ENCODE measurements at places on chromosomes 3 and 15.

DNA sequence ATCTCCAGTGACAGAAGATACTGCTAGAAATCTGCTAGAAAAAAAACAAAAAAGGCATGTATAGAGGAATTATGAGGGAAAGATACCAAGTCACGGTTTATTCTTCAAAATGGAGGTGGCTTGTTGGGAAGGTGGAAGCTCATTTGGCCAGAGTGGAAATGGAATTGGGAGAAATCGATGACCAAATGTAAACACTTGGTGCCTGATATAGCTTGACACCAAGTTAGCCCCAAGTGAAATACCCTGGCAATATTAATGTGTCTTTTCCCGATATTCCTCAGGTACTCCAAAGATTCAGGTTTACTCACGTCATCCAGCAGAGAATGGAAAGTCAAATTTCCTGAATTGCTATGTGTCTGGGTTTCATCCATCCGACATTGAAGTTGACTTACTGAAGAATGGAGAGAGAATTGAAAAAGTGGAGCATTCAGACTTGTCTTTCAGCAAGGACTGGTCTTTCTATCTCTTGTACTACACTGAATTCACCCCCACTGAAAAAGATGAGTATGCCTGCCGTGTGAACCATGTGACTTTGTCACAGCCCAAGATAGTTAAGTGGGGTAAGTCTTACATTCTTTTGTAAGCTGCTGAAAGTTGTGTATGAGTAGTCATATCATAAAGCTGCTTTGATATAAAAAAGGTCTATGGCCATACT is 4.0 kb downstream of the B2M start:
- no peak for DNase-seq

DNA sequence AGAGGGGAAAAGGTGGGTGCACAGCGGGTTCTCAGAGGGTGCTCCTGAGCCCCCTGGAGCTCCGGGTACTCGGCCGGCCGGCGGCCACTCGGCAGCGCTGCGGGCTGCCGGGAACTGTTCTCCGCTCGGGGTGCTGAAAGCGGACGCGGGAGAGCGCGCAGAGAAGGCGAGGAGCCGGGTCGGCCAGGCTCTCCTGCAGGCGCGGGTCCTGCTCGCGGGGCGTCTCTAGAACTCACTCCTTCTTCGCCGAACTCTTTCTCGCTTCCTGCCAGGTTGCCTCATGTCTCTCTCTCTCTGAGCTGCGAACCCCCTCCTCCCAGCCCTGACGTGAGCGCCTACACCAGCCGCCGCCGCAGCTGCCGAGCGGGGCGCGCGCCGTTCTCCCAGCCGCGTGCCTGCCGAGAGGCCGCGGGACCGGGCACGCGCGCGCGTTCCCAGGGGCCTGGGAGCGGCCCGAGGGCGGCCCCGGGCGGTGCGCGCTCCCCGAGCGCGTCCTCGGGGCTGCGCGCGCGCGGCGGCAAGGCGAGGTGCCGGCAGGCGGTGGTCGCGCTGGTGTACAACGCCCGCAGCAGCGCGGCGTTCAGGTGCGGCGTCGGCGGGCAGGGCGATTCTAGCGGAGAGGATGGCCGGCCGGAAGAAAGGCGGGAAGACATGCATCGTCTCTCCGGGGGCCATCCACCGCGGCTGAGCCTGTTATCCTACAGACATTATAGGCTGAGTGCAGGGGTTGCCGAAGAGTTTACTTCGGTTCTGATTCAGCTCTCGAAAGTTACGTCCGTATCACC is at the start of gene PEX5L:
Gene PEX5L (minus strand): TSS at position 267 of the 785 bp plus-strand sequence. CDS start 338 bp downstream, outside the sequence.
- peak; percentile 32 for DNase-seq

DNA sequence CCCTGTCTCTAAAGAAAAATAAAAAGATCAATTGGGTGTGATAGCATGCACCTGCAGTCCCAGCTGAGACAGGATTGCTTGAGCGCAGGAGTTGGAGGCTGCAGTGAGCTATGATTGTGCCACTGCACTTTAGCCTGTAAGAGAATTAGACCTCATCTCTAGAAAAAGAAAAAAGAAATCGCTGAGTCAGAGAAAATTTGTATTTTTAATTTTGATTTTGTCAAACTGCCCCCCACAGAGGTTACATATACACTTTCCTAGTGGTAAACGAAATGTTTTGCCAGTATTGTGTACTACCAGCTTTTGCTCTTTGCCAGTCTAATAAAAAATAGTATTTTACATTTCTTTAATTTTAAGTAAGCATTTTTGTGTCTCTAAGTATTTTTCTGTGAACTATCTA is 5.3 kb upstream of the CRYGS start:
- DNase-seq = no peak

GRCh38 chr15:40008061-40008765 is 30.8 kb downstream of the SRP14 start:
- no peak for DNase-seq

DNA sequence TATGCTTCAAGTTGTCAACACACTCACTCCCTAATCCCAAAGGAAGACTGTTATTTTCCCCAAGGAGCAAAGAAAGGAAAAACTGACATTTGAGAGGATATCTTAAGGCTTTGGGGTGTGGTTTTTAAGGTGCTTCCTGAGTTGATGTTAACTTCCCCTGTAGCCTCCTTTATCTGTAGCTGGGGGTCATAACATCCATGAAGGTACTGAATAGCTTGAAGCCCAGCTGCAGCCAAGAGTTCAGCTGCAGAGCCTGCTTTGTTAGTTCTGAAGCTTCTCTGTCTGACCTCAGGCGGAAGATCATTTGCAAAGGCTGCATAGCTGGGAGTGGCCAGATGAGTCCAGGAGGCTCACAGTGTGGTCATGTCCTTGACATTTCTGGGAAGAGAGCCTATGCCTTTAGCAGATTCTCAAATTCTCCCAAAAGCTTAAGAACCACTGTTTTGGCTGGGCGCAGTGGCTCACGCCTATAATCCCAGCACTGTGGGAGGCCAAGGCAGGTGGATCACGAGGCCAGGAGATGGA is 165.4 kb downstream of the SV2B start:
- no peak for DNase-seq

DNA sequence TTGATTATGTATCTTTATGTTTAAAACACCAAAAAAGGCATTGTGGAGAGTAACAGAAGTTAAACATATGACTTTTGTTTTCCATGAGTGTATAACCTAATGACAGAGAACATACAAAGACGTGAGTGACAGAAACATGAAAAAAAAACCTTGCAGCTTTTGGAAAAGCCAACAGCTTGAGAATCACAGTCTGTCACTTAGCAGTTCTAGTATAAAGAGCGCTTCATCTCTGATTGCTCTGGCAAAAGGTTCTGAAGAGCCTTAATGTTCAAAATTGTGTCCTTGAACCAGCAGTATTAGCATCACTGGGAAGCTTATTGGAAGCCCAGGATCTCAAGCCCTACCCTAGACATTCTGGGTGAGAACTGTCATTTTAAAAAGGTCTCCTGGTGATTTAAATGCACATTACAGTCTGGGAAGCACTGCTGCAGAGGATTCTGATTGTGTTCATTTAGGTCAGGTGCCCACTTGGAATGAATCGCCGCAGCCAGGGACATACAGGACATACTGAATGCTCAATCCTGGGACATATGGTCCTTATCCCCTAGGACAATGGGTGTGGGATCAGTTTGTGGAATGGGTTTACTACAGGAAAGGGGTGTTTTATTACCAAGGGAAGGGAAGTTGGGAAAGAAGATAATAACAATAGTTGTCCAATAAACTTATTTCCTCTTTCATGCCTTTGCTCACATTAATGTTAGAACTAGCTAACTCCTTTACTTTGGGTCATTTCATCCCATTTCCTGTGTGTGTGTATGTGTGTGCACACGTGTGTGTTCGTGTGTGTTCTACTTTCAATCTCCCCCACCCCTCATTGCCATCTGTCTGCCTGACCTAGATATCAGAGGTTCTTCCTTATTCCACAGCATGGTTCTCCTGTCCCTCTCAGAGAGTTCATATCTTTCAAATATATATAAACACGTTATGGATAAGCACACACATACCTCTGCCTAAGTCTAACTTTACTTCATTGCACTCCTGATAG is 55.0 kb downstream of the LRRC49 start:
- no peak for DNase-seq

DNA sequence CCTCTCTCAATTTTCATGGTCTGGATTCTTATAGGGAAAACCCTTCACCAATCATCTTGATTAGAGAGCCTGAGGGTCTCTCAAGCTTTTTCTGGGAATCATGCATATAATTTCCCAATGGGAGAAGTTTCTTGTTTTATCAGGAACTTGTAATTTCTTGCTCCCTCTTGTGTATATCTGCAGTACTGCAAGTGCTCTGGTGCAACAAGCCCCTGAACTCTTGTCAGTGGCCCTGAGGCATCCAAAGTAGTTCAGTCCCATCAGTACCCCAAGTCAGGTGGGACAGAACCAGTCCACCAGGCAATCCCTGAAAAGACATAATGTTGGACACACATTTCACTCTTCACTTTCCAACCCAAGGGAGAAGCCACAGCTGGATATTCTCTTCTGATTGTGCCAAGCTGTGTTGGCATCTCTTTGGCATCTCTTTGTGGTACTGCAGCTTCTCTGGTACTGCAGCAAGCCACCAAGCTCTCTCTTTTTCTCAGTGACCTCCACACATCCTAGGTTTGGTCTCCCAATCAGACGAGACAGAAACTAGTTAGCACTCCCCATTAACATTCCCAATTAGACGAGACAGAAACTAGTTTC is 214.5 kb downstream of the ZIC4 start:
- DNase-seq = no peak

GRCh38 chr3:135926664-135927063 is 38.9 kb upstream of the PPP2R3A start:
- DNase-seq = no peak

DNA sequence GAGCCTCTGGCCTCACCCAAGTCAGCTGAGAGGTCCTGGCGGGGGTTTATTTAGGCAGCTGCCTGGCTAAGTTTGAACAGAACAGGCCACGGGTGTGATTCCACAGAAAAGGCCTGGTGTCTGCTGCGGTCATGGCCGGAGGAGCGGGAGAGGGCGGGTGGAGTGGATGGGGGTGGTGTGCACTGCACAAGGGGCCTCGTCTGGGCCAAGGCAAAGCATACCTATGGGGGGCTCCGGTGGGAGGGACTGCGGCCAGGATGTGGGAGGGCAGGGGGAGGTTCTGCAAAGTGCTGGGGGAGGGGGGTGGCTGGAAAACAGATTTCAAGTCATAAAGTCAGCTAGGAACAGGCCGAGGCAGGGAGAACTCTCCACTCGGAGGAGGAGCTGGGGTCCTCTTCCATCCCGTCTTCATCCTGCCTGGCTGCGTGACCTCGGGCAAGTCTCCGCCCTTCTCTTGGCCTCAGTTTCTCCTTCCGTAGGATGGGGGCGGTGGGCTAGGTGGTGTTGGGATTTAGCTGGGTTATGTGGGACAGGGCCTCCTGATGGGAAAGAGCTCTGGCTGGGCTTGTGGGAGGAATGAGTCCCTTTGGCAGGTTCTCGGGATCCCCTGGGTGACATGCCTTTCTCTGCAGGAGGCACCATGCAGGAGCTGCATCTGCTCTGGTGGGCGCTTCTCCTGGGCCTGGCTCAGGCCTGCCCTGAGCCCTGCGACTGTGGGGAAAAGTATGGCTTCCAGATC is 878 bp downstream of the ISLR start:
- no peak for DNase-seq

GRCh38 chr3:172557515-172558220 is 34.4 kb upstream of the TNFSF10 start:
- DNase-seq = no peak

DNA sequence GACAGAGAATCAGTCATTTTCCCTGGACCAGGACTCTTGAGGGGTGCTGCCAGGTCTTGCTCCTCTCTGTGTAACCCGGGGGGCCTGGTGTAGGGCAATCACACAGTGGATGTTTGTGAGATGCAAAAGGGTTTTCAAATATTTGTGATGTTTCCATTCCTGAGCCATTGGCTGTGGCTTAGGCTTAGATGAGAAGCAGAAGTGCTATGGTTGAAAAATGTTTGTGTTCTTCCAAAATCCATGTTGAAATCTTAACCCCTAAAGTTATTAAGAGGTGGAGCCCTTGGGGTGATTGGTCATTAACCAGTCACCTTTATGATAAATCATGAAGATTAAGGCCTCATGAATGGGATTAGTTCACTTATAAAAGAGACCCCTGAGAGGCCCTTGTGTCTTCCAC is 36.5 kb downstream of the CORO2B start:
- DNase-seq = no peak

- no peak for DNase-seq
These were observed 78.7 kb upstream of the IGSF10 start for GRCh38 chr3:151539599-151539998.

DNA sequence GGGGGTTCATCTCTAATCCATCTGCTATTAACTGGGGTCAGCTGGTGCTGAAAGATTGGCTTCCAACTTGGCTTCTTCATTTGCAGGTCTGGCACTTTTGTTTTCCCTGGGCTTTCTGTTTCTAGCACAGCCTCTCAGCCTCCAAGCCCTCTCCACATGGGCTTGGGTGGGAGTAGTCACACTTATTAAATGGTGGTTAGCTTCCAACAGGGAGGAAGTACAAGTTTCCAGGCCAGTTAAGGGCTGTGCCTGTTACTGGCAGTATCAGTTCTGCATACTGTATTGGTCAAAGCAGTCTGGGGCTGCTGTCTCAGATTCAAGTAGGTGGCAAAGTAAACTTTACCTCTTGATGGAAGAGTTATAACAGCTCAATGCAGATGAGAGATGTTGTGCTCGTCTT is 627.1 kb upstream of the CCDC54 start:
- no peak for DNase-seq

- DNase-seq = no peak
These were observed 13.2 kb downstream of the SMAD6 start for GRCh38 chr15:66715181-66715624.

- no peak for DNase-seq
These were observed 23.9 kb downstream of the EIF1B start for GRCh38 chr3:40333416-40333815.

DNA sequence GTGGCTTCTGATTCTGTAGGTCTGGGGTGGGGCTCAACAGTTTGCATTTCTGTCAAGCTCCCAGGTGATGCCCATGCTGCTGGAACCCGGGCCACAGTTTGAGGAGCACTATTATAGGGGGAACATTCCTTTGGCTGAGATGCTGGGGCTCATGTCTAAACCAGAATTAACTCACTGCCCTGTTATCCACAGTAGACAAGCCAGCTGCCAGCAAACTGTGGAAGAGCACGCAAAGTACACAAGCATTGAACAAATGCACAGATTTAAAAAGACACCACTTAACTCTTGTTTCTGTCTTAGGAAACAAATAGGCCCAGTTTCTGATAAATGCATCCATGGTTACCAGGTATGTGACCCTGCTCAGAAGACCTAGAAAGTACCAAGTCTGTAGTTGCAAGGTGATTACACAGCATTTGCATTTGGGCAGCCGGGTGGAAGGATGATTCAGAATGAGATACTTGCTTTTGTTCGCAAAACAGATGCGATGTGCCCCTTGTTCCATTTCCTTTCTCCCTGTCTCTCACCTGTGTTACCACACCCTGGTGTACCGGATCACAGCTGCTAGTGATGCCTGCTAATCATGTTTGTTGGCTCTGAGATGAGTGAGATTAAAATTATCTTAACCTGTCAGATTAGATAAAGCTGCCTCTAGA is 12.4 kb downstream of the GYG1 start:
- DNase-seq = no peak
